Nephron progenitor cell (in vitro differentiated cells): ENCODE measurements at places on chromosomes 6 and 20.

- no peak for DNase-seq
Measured at GRCh38 chr6:142868917-142869316, 76.1 kb downstream of the HIVEP2 start.

- no peak for DNase-seq
Measured at GRCh38 chr6:51953246-51953645, 134.2 kb downstream of the PKHD1 start.

DNA sequence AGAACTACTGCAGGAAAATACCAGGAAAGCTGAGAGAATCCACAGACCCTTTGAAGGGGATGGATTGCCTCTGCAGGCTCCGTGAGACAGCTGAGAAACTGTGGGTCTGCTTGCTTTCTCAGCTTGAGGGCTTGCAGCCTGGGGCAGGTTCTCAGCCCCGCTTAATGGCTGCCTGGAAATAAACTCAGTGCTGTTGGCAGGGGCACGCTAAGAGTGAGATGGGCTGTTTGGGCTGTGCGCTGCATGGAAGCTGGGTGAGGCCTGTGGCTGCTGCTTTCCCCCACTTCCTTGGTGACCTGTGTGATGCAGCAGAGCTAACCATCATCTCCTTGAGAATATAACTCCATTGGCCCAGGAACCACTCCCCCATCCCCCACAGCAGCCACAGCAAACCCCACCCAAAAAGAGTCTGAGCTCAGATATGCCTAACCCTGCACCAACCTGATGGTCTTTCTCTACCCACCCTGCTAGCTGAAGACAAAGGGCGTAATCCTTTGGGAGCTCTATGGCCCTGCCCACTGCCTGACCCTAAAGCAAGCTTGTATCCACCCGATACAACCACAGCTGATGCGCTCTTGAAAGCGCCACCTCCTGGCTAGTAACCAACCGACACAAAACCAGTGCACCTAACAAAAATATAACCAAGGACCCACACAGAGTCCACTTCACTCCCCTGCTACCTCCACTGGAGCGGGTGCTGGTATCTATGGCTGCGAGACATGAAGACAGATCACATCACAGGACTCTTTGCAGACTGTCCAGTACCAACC lies 800.6 kb upstream of the MAP3K7 start:
- DNase-seq, result no peak

DNA sequence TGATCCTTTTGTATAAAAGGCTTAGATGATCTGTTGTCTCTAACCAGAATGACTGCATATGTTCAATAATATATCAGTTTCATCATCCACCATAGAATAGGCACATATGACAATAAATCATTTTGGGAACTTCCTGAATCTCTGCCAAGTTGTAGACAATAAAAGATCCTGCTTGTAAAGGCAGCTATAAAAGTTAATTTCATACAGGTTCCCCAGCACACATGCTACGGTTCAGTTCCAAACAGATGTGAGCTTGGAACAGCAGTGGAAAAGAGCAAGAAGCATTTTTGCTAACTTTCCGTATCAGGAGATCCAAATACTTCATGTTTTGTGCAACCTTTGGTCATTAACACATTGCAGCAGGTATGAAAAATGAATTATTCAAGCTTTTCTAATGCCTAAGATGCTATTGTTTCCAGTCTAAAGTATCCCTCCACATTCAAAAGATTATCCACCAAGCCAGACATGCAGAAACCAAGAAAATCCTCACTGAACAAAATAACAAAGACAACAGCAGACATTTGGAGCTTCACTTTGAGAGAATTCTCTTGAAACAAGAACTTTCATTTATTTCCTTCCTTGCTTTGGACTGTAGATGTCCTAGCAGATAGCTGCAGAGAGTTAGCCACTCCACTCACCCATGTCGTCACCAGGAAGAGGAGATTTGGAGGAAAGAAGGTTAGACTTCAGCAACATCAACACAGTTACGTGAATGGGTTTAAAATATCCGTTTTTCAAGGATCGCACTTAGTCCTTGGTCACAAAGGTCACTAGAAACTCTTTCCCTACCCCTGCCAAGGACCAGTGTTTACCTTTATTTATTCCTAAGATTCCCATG lies 453.5 kb upstream of the JARID2 start:
- DNase-seq, result no peak

GRCh38 chr6:11615214-11615602 lies 77.7 kb downstream of the TMEM170B start:
- no peak for DNase-seq

DNA sequence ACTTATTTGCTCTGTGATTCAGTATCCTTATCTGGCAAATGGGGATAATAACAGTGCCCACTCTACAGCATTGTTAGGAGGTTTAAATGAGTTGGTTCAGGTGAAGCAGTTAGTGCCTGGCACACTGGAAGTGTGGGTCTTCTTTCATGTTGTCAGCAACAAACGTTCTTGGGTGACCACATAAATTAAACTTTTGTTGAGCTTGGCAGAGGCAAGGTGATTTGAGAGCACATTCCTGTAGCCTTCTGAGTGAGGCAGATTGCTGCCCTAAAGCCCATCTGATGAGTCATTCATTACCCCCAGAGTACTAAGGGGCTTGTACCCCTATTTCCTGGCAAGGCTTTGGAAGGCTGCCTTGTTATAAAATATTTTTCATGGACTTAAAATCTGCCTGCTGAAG lies 25.8 kb downstream of the SEC23B start:
- no peak for DNase-seq

DNA sequence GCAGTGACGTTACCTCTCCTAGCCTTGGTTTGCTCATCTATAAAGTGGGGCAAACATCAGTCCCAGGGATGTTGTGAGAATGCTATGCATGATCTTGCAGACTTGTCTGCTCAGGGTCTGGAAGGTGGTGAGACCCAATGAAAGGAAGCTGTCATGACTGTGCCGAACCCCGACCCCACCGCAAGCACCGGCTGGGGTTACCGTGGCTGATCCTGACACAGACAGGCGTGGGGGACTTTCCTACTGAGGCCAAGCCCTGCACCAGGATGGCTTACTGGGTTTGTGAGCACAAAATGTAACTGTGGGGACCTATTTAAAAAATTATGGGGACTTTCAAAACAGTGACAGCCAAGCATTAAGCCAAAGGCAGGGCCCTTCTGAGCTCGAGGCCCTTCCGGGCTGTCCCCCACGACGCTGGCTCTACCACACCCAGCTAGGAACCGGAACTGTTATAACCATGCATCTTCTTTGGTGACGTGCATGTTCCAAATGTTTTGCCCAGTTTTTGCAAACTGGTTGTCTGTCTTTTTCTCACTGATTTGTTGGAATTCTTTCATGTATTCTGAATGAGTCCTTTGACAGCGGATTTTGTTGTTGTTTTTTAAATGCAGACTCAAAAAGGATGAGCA lies 76.6 kb upstream of the PMEPA1 start:
- DNase-seq, result no peak
